NCI-H1092 (cell line): ENCODE measurements at places on chromosomes 7 and 10.

DNA sequence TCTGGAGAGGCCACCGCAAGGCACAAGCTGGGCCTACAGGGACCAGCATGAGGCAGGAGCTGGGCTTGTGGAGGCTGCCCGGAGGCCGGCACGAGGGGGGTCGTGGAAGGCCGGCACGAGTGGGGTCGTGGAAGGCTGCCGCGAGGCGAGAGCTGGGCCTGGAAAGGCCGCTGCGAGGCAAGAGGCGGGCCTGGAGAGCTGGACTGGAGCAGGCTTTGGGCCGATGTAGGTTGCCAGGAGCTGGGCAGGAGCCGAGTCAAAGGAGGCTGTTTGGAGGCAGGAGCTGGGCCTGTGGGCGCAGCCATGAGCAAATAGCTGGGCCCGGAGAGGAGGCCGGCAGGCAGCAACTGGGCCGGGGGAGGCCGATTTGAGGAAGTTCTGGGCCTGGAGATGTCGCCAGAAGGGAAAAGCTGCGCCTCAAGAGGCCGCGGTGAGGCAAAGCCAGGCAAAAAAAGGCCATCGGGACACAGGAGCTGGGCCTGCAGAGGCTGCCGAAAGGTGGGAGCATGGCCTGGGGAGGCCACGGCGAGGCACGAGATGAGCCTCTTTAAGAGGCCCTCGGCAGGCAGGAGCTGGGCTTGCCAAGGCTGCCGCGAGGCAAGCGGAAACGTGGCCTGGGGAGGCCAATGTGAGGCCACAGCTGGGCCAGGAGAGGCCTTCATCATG is 26.5 kb downstream of the MDH2 start:
- DNase-seq, result no peak

DNA sequence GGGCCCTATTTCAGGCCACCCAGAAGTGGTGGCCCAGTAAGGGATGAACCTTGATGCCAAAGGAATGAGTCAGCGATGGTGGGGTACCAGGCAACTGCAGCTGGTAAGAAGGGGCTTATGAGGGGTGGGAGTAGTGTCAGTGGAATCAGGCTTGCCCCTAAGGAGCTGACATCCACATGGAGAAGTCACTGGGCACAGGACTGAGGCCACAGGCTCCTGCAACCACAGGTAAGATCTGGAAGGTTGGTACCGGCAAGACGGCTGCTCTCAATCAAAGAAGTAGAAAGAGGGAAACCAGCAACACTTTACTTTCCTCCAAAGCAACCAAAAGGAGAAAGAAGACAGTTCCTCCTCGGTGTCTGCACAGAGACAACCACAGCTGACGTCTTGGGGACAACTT is 2.5 kb downstream of the GCK start:
- DNase-seq, result no peak

GRCh38 chr7:142698429-142698828 is 50.8 kb upstream of the PRSS1 start:
- DNase-seq, result no peak

- no peak for DNase-seq
Measured at GRCh38 chr10:114288424-114289095, 49.5 kb downstream of the VWA2 start.

DNA sequence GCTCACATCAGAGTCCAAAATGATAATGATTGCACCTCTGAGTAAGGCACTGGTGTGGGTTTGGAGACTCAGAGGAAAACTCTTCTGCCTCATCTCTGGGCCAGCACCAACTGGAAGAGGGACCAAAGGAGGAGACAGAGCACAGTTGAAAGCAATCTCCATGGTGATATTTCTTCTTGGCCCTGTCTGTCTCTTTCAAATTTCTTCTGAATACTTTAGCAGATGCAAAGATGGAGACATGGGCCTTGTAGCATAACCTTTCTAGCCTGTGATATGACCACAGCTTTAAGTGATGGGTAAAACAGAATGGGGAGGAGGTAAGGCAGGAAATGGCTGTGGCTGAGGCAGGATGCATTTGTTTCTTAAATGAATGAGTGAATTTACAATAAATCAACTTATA is 12.2 kb upstream of the GIMAP7 start:
- DNase-seq, result no peak

- DNase-seq, result no peak
Measured at GRCh38 chr10:113000876-113001598, 51.0 kb downstream of the TCF7L2 start.

DNA sequence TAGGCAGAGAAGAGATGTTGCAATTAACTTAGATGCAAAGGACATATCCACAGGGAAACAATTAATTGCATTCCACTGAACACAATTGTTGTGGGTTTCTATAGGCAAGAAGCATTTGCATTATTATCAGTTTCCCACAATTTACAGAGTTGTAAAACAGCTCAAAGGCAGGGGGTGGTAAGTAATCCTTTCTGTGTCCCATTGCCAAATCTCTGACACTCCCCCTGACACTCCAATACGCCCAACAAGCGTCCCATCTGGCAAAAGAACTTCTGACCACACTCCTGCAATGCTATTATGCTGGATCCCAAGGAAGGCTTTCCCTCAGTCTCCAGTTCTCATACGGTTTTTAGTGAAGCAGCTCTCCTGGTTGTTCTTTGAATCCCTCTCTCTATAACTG is 179.8 kb downstream of the CXCL12 start:
- DNase-seq, result no peak

- no peak for DNase-seq
Measured at GRCh38 chr10:45470098-45471012, 96.3 kb downstream of the ALOX5 start.

DNA sequence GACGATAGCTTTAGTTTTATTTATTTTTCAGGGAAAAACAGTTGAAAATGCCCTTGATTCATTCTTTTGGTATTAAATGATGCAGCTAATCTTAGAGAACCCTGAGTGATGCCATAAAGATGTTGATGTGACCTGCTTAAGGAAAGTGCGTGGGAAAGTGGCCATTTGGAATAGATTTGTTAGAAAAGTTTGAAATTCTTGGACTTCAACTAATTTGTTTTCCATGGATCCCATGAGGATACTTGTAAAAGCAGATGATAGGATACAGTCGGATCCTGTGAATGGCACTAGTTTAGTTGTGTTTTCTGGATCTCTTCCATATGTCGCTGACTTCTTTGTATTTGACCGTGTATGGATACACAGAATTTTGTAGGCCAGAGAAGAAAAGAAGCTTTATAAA is 69.0 kb downstream of the SEPTIN7 start:
- DNase-seq, result no peak
